ENCODE measurements at places on chromosomes 13 and 19.
A peak's percentile ranks its signal among the peaks of the same experiment; 100 is the strongest.

GRCh38 chr13:77040076-77040475 is 13.1 kb upstream of the FBXL3 start:
- H3K27ac ChIP-seq = no peak overlapping the region
- no peaks in the 10 kb centered on the region for H3K27me3 ChIP-seq
- H3K4me3 ChIP-seq = no peak overlapping the region
- H3K4me1 ChIP-seq = no peaks in the 10 kb centered on the region

DNA sequence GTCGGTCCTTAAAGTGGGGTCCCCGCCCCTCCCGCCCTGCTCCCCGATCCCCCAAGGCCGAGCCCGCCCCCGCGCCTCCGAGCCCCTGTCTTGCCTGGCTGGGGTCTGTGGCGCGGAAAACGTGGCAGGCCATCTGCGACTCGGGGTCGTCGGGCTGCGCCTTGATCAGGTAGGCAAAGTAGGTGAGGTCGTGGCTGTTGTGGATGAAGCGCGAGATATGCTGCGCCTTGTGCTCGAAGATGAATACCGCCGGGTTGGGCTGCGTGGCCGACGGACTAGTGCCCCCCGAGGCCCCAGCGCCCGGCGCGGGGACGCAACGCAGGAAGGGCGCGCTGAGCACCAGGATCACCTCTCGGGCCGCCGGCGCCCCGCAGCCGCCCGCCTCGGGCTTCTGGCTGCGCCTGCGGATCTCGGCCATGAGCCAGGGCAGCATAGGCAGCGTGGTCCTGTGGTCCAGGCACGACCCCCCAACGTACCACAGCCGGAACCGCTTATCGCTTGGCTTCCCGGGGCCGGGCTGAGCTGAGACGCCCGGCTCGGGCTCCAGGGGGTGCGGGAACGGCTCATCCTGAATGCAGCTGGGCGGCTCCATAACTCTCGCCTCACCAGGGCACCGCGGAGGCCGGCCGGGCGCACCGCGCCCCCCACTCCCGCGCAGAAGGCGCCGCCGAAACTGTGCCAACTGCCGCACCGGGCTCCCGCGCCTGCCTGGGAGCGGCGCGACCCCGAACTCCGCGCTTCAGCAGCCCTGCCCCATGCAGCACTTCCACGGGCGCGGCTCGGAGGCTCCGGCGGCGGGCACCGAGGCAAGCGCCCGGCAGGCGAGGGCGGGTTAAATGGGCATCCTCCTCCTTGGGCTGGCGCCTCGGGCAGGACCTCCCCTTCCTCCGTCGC is 546 bp downstream of the TBC1D4 start:
- H3K27ac ChIP-seq = peak overlapping the region; percentile 47
- H3K4me1 ChIP-seq = peaks cover 16% of the 10 kb centered on the region
- H3K27me3 ChIP-seq = no peaks in the 10 kb centered on the region
- peak overlapping the region; percentile 84 for H3K4me3 ChIP-seq
- H3K36me3 ChIP-seq = no peaks in the 10 kb centered on the region

GRCh38 chr19:21335721-21336120 is 6.5 kb upstream of the ZNF708 start:
- H3K36me3 ChIP-seq = no peaks in the 10 kb centered on the region
- no peaks in the 10 kb centered on the region for H3K4me1 ChIP-seq
- H3K27ac ChIP-seq = no peak overlapping the region
- H3K27me3 ChIP-seq = no peaks in the 10 kb centered on the region
- no peak for DNase-seq

GRCh38 chr19:50722201-50723013 is 757 bp upstream of the CLEC11A start:
- H3K4me3 ChIP-seq = peak overlapping the region; percentile 81
- peak overlapping the region; percentile 78 for H3K27ac ChIP-seq
- H3K4me1 ChIP-seq = peaks cover 17% of the 10 kb centered on the region
- no peaks in the 10 kb centered on the region for H3K36me3 ChIP-seq
- H3K27me3 ChIP-seq = no peaks in the 10 kb centered on the region

DNA sequence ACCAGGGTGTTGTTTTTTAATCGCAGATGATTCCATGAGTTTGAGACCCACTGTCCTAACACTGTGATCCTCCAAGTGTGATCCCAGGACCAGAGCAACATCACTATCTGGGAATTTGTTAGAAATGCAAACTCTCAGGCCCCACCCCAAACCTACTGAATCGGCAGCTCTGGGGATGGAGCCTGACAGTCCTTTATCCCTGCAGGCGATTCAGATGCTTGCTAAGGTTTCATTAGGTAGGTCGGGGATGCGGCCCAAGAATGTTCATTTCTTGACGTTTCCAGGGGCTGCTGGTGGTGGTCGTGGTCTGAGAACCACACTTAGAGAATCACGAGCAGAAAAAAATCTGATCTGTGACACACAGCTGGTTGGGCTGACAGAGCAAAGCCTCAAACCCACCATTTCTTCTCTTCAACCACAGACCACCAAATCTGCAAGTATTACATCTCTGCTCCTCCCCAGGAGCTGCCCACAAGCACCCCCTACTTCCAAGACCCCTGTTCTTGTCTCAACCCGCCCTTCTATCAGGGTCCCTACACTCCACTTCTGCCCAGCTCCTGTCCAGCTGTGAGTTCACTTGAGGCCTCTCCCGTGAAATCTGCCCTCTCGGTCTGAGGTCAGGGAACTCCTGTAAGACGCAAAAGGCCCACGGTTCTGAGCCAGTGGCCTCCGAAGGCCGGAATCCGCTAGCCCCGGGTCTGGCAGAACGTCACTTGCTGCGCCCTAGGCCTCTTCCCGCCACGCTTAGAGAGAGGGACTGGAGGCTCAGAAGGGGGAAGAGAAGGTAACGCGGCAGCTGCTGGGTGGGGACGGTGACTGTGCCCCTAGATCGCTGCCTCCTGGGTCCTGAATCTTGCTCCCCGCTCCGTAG is 1.1 kb upstream of the FARP1 start:
- no peak for DNase-seq
- H3K27me3 ChIP-seq = no peaks in the 10 kb centered on the region
- H3K4me1 ChIP-seq = peaks cover 15% of the 10 kb centered on the region
- H3K27ac ChIP-seq = no peak overlapping the region

DNA sequence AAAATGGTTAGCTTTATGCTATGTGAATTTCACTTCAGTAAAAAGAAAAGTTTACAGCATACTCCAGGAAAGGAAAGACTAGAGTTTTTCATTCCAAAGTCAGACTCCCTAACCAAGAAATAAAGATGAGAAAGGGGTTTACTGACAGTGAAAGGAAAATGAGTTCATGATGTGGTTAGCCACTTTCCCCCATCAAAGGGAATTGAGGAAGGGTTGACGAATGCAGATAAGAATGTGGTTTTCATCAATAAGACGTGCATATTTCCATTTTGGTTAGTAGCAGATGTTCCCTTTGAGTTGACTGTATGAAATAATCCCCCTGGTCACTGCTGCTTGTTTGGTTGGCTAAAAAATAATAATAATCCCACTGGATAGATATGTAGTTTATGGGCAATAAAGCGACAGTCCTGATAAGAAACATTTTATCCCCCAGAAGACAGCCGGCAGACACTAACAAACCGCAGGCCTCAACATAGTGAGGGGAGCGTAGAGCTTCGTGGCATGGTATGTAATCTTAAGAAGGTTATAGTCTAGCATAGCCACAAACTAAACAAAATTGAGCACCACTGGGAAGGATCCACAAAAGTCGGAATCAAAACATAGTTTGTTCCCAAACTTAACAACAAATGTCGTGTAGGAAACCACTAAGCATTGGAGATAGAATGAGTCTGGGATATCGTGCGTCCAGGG is 114.8 kb downstream of the COL4A2 start:
- no peak overlapping the region for H3K4me3 ChIP-seq
- DNase-seq = no peak
- no peak overlapping the region for H3K27ac ChIP-seq
- peaks cover 27% of the 10 kb centered on the region for H3K4me1 ChIP-seq
- 0 out of 2 replicates have a peak, but pooled peaks cover 6% of the 10 kb centered on the region for H3K36me3 ChIP-seq

DNA sequence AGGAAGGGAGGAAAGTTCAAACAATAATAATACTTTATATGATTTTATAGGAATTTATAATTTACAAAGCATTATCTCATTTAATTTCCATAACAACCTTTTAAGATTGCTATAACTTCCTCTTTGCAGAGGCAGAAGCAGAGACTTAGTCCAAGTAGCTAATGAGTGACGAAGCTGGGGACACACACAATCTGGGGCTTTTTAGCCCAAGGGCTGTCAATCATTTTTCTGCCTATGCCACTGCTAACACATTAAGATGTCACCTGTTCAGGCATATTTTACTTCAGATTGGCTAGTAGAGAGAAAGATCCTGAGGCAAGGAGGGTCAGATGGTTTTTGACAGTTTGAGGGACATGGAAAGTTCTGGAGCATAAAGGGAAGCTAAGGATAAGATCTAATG is 12.6 kb downstream of the SCEL start:
- H3K36me3 ChIP-seq = no peaks in the 10 kb centered on the region
- no peaks in the 10 kb centered on the region for H3K27me3 ChIP-seq
- no peak overlapping the region for H3K4me3 ChIP-seq
- no peaks in the 10 kb centered on the region for H3K4me1 ChIP-seq

All from GM23248 (cell line).